Breast epithelium (tissue), 4 donors: ENCODE measurements at places on chromosomes 16 and 17. TPM values are rescaled to one million over a fixed set of nuclear protein-coding genes. Genes with fewer than 3 reads are reported as not detected.

GRCh38 chr16:56294579-56294978 lies 103.3 kb downstream of the GNAO1 start:
- H3K27me3 ChIP-seq: no peaks in the 10 kb centered on the region
- no peak overlapping the region for H3K27ac ChIP-seq
- no peaks in the 10 kb centered on the region for H3K36me3 ChIP-seq
- no peak for DNase-seq

GRCh38 chr16:48326915-48327314 lies 58.3 kb downstream of the SIAH1 start:
- no peaks in the 10 kb centered on the region for H3K27me3 ChIP-seq
- peaks cover 5% of the 10 kb centered on the region for H3K36me3 ChIP-seq
- no peaks in the 10 kb centered on the region for H3K4me1 ChIP-seq
- no peak overlapping the region for H3K27ac ChIP-seq
- no peak for DNase-seq
- no peak overlapping the region for H3K4me3 ChIP-seq

DNA sequence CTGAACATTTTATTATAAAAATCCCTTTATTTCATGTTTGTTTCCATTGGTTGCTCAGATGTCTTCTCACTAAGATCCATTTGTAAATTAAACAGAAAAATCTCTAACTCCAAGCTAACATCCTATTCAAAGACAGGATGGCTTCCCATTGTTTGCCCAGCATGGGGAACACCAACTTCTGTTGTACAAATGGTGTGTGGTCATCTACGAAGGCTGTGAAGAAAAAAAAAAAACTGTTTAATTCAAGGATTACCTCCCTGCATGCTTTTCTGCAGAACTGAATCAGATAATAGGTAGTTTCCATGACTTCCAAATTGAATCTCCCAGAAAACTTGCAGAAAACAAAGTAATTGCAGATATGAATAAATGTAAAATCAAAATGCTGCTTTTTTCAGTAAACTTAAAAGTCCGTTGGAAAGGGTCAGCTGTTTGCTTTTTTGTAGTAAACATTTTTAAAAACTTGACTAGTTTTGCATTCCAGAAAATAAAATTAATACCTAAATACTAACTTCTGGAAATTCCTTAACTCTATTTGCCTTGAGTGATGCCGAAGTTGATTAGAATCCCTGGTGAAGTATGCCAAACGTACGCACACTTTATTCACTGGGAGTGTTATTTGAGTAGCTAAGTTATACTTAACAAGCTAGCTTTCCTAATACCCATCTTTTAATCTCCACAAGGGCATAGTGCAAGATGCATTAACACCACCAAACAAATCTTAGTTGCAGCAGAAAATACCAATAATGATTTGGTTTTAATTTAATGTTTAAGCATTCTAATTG lies 7.7 kb downstream of the SALL1 start:
- H3K36me3 ChIP-seq: no peaks in the 10 kb centered on the region
- H3K27ac ChIP-seq: no peak overlapping the region
- no peak overlapping the region for H3K4me3 ChIP-seq
- H3K27me3 ChIP-seq: peaks cover 16% of the 10 kb centered on the region

DNA sequence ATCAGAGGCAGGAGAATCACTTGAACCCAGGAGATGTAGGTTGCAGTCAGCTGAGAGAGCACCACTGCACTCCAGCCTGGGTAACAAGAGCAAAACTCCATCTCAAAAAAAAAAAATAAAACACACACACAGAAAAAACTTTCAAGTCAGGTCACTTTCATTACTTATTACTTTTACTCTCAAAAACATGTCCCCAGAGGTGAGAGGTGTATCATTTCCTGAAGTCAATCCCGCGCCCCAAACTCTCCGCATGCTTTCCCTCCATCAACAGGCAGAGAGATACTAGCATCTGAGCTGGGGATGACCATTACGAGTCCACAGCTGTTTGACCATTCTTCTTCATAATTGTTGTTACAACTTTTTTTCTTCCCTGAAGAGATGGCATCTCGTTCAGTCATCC lies 48.7 kb downstream of the YWHAE start:
- H3K27ac ChIP-seq: no peak overlapping the region
- no peak for DNase-seq
- H3K4me1 ChIP-seq: no peaks in the 10 kb centered on the region
- H3K4me3 ChIP-seq: no peak overlapping the region
- H3K27me3 ChIP-seq: no peaks in the 10 kb centered on the region

GRCh38 chr16:88857728-88858339 lies 907 bp downstream of the TRAPPC2L start:
- no peaks in the 10 kb centered on the region for H3K27me3 ChIP-seq
- H3K4me3 ChIP-seq: peak overlapping the region; percentile 97
- H3K27ac ChIP-seq: peak overlapping the region; percentile 91
- peak; percentile 65 for DNase-seq

GRCh38 chr17:29129731-29130130 lies 50.5 kb downstream of the MYO18A start:
- no peaks in the 10 kb centered on the region for H3K27me3 ChIP-seq
- DNase-seq: no peak
- no peak overlapping the region for H3K27ac ChIP-seq
- no peaks in the 10 kb centered on the region for H3K4me1 ChIP-seq

DNA sequence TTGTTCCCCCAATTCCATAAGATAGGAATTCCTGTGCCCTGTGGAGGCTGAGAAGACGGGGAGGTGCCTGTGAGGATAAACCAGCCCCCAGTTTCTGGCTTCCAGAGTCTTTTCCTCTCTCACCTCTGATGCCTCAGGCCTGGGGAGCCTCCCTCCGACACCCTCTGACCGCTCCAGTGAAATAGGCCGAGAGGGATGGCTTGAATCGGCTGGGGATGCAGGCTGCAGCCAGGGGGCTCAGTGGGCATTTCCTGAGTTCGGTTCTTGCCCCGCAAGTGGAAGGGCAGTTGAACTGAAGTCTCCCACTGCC lies 339.4 kb downstream of the SEC14L1 start:
- no peak for DNase-seq
- peaks cover 4% of the 10 kb centered on the region for H3K36me3 ChIP-seq
- no peak overlapping the region for H3K4me3 ChIP-seq
- H3K4me1 ChIP-seq: peaks cover 40% of the 10 kb centered on the region

- H3K27me3 ChIP-seq: no peaks in the 10 kb centered on the region
- H3K4me1 ChIP-seq: no peaks in the 10 kb centered on the region
- no peak overlapping the region for H3K4me3 ChIP-seq
- no peak for DNase-seq
Measured at GRCh38 chr17:81468111-81468769, 44.4 kb downstream of the ACTG1 start.

GRCh38 chr16:73124097-73124652 lies 76.2 kb upstream of the ZFHX3 start:
- H3K27ac ChIP-seq: no peak overlapping the region
- peaks cover 3% of the 10 kb centered on the region for H3K27me3 ChIP-seq
- no peaks in the 10 kb centered on the region for H3K4me1 ChIP-seq
- DNase-seq: no peak
- H3K4me3 ChIP-seq: no peak overlapping the region

KRT25 gene
- total RNA-seq: not detected

DOC2B gene
- 5.9 TPM for total RNA-seq

GLG1 gene
- 197 TPM for total RNA-seq

MT4 gene
- total RNA-seq: not detected

SDR42E1 gene
- total RNA-seq: 0.16 TPM

DHRS7C gene
- not detected for total RNA-seq
